SJCRH30 (cell line): ENCODE measurements at places on chromosomes 16 and 17.

GRCh38 chr17:28405632-28406472 lies at the start of gene SLC46A1:
TSS of gene SLC46A1 (minus strand) at chr17:28406212. CDS start at chr17:28406114, 98 bp downstream.
- DNase-seq: peak; percentile 73

DNA sequence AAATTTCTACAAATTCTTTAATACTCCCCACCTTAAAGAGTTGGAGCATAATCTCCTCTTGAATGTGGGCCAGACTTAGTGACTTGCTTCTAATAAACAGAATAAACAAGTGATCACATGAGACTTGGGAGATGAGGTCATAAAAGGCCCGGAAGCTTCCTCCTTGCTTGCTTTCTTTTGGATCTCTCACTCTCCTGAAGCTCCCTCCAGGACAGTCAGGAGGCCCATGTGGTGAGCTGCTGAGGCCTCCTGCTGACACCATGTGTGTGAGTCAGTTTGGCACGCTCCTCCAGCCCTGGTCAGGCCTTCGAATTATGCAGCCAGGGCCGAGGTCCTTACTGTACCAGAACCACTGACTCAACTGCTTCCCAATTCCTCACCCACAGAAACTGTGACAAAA lies 53.2 kb downstream of the NDEL1 start:
- no peak for DNase-seq

DNA sequence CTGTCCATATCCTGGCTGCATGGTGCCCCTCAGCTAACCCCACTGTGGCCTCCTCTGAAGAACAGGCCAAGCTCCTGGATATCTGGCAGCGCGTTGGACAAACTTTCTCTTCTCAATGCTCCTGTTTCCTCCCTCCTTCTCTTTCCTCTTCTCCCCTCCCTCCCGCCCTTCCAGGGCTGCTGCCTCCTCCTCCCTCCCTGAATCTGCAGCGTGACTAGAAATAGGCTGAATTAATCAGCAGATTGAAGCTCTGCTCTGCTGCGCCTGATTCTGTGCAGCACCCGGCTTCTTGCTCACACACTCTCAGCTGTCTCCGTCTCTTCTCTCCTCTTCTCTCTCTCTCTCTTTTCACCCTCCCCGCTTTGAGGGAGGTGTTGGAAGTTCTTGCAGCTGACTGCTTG lies 19.8 kb downstream of the TMEM94 start:
- DNase-seq: no peak

GRCh38 chr17:68670967-68671693 lies 70.0 kb upstream of the FAM20A start:
- no peak for DNase-seq

DNA sequence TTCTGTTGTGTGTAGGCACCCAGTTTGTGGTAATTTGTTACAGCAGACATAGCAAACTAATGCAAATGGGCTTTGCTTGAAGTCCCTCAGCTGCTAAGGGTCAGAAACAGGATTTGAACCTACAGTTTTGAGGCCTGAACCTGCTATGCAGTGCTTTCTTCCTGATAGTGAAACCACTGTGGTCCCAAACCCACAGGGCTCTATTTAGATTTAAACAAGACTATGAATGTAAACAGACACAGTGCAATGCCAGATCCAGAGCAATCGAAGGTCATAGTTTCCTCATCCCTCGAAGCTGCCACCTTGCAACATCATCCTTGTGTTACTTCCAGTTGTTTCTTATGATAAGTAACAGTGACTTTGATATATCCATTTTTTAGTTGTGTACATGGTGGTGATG lies 630.2 kb downstream of the WWOX start:
- DNase-seq: no peak

DNA sequence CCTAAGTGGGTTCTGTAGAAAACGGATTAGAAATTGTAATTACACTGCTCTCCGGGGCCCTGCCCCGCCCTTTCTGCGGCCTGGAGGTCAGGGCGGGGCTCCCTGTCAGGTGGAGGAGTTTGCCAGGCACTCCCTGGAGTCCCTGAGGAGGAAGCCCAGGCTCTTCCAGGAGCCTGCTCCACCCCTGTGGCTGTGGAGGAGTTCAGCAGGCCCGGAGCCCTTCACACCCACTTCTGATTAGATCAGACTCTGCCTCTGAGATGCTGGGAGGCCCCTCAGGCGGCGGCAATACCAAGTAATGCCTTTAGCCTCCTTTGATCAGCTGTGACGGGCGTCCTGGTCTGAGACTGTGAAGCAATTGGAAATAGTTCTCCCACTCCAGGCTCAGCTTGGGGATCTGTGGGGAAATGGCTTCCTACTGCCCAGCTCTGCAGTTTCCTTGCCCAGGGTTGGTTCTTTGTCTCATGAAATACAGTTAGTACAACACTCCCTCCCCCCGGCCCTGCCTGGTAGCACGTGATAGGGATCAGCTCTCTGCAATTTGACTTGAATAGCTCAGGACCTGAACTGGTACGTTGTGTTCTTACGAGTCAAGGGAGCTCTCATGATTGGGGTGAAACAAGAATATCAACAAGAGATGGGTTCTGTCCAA lies 22.3 kb downstream of the BAIAP2 start:
- DNase-seq: no peak

DNA sequence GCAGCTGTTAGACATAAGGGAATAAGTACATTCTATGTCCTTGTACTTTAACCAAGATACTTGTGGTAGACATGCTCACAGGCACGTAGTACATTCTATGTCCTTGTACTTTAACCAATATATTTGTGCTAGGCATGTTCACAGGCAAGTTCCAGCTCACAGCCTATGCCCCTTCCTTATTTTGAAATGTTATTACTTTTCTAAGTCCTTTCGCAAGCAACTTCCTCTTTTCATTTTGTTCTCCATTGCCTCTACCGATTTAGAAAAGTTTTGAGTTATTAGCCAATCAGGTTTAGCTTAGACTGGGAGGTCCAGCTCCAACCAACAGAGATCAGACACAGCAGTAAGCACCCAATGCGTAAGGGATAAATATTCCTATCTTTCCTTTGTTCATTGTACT lies 60.1 kb upstream of the NUDT7 start:
- DNase-seq: no peak

DNA sequence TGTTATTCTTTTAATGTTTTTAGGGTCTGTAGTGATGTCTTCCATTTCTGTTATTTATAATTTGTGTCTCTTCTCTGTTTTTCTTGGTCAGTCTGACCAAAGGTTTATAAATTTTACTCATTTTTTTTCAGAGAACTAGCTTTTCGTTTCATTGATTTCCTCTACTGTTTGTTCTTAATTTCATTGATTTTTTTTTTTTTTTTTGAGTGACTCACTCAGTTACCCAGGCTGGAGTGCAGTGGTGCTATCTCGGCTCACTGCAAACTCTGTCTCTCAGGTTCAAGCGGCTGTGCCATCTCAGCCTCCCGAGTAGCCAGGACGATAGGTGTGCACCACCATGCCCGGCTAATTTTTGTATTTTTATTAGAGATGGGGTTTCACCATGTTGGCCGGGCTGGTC lies 12.6 kb upstream of the UBTF start:
- no peak for DNase-seq

- DNase-seq: no peak
Measured at GRCh38 chr16:78502812-78503350, 403.4 kb downstream of the WWOX start.

GRCh38 chr16:47197536-47198179 lies 53.9 kb upstream of the NETO2 start:
- no peak for DNase-seq

DNA sequence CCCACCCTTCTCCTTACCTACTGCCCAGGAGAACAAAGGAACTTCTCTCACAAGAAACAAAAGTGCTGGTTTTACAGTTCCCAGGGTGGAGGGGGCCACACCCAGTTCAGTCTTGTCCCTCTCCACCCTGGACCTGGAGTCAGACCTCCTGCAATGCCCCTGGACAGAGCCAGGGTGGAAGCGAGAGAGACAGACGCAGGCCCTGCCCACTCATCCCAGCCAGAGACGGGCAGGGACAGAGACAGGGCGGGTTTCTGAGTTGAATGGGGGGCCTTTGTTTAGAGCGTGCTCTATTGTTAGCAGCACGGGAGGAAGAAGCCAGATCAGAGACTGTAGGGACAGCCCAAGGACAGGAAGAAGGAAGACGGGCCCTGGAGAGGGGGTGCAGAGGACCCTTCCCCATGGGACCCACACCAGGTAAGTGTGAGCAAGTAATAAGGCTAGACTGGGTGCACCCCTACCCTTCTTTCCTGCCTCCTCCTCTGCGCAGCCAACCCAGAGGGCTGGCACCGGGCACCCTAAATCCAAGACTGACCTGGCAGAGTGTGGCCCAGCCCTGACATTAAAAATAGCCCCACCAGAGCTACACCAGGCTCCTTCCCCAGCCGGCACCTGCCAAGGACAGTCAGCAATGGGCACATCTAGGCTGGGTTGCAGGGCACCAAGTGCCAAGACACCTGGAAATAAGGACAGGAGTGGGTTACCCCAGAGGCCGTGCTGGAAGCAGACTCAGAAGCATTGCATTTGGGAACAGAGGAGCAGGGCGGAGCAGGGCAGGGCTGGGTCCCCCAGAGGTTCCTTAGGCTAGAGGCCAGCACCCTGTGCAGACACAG lies 10.9 kb downstream of the JUP start:
- no peak for DNase-seq

DNA sequence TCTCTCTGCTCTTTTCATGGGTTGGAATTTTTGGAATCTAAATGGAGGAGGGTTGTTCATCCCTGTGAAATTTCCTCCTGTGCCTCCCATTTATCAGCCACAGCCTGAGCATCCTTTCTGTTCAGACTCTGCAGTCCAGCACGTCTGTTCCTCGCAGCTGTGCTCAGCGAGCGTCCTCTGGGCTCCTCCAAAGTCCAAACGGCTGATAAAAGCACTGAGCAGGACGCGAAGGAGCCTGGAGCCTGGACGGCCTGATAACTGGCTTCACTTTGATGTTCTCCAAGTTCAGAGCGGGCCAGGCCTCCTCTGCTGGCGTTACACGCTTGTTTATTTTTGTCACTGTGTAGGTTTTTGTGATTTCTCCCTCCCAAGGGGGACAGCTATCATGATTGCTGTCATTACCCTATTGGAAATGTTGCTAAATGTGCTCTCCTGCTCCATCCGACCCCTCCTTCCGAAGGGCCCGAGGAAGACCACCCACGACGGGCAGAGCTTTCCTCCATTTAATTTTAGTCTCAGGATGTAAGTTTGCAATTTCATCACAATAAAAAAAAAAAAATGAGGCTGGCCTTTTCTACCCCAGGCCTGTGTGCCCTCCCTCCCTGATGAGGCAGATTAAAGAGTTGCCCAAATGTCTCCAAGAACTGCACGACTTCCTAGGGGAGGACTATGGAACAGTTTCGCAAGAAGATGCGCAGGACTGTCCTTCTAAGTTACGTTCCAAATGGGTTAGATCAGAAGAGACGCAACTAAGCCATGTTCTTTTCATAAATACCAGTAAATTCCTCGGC lies 290.5 kb upstream of the FOXF1 start:
- DNase-seq: no peak

GRCh38 chr17:68290955-68291835 lies at the start of the genes ARSG and SLC16A6:
TSS of gene ARSG (plus strand) at chr17:68291495. CDS start at chr17:68307494, 15,999 bp downstream.
TSS of gene SLC16A6 (minus strand) at chr17:68291127. CDS start at chr17:68278320, 12,807 bp downstream.
- peak; percentile 74 for DNase-seq

- DNase-seq: no peak
Measured at GRCh38 chr17:4032738-4033137, 68.5 kb upstream of the ATP2A3 start.

DNA sequence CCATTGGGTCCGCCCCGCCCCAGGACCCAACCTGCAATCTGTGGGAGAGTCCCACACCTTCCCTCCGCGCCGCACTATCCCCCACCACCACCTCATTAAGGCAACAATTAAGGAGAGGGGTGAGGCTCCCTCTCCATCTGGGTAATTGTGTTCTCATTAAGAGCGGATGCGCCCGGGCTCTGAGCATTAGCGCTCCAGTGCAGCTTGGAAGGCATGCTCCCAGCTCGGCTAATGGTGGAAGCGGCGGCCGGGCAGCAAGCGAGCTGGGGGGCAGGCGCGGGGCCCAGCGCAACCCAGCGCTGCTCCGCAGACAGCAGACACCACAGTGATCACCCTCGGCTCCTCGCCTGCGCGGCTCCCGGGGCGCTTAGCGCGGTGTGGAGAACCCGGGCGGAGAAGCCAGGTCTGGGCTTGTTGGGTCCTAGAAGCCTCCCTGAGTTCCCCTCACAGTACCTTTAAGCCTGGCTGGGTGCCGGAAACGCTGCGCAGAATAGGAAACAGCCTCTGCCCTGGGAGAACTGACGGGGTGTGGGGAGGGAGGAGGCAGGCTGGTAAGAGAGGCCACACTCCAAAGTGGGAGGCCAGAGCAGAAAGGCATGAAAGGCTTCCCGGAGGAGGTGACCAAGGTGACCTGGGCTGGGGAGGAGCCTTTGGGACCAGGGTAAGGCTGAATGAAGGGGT lies 6.4 kb downstream of the CBLN1 start:
- no peak for DNase-seq

DNA sequence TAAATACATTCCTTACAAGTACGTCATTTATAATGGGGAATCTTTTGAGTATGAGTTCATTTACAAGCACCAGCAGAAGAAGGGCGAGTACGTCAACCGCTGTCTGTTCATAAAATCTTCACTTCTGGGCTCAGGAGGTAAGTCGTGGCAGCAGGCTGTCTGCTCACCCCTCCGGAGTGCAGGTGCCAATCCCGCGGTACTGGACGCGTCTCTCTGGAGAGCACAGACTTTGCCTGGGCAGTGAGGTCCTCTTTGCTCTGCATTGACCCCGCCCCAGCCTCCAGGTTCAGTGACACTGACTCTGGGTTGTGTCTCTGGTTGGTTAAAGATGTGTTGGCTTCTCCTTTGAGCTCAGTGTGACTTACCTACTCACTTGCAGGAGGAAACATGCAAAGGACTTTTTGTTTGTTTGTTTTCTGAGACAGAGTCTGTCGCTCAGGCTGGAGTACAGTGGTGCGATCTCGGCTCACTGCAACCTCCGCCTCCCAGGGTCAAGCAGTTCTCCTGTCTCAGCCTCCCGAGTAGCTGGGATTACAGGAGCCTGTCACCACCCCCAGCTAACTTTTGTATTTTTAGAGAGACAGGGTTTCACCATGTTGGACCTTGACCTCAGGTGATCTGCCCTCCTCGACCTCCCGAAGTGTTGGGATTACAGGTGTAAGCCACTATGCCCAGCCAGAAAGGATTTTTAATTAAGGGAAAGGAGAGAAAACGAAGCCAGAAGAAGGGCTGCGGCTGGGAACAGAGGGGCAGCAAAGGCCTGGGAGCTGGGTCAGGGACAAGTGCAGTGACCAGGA lies 31.2 kb downstream of the RNF213 start:
- no peak for DNase-seq

DNA sequence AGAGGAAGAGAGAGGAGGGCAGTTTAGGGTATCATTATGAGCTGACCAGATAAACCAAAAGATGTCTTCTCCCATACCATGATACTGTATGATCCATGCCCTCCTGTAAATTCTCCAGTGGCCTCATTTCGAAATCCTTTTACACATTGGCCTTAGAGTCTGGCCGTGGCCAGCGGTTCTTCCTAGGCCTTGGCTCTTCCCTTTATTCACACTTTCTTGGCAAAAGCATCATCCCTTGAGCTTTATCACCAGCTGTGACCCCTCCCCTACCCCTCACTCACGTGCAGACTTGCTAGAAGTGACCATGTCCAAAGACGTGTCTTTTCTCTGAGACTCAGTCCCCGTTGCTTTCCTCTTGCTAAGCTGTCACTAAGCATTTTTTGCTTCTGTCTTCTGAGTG lies 22.8 kb downstream of the KATNIP start:
- DNase-seq: no peak

GRCh38 chr16:50887500-50888298 lies 145.8 kb downstream of the CYLD start:
- DNase-seq: no peak
